ENCODE measurements at places on chromosomes 11 and 22.

- DNase-seq, result peak; percentile 37
Measured at GRCh38 chr22:43228330-43228729, 41.4 kb upstream of the TTLL12 start.

DNA sequence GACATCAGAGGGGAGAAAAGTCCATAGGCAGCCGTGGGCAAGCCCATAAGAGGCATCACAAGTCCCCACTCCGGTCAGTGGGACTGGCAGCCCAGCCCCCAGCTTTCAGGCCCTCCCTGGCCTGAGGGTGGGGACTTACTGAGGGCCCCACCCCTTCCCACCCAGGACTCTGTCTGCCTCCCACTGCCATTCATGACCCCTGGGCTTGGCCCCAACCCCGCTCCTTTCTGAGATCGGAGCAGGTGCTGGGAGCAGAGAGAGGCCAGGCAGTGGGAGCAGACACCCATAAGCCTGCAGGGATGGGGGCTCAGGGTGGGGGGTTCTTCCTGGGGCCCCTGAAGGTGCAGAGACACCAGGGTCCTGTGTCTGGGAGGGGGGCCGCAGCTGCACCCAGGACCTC, 5.1 kb downstream of the UPK2 start:
- no peak for DNase-seq

GRCh38 chr11:20327377-20327935, 36.1 kb upstream of the HTATIP2 start:
- DNase-seq, result no peak

GRCh38 chr11:121652971-121653370, 200.2 kb upstream of the SORL1-AS1 start:
- DNase-seq, result no peak

DNA sequence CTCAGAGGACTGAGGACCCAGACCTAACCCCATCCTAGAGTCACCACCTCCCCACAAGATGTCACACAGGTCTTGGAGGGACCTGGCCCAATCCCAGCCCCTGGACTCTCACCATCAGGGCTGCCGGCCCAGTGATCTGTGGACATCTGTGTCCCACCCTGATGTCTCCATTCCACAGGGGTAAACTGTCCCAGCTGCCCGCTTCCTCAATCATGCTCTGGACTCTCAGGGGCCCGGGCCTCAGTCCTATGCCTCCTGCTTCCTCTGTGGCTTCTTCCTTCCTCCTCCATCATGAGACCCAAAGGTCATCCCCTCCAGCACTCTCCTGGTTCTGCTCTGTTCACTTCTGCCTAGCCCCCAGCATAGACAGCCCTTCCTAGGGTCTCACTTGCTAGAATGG, 32.2 kb downstream of the ARAP1 start:
- DNase-seq, result no peak

DNA sequence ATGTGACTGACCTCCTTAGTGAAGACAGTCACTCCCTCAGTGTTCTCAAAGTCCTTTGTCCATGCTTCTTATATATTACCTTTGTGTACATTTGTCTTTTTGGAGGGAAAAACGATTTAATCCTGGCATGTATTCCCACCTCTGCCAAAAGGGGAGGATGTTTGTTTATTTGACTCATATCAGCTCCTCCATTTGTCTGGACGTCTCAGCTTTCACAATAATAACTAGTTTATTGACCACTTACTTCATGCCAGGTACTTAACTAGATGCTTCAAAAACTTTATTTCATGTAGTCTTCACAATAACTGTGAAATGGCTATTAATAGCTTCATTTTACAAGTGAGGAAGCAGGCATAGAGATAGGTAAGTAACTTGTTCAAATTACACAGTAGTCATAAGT, 5.3 kb downstream of the TBCEL start:
- DNase-seq, result no peak

DNA sequence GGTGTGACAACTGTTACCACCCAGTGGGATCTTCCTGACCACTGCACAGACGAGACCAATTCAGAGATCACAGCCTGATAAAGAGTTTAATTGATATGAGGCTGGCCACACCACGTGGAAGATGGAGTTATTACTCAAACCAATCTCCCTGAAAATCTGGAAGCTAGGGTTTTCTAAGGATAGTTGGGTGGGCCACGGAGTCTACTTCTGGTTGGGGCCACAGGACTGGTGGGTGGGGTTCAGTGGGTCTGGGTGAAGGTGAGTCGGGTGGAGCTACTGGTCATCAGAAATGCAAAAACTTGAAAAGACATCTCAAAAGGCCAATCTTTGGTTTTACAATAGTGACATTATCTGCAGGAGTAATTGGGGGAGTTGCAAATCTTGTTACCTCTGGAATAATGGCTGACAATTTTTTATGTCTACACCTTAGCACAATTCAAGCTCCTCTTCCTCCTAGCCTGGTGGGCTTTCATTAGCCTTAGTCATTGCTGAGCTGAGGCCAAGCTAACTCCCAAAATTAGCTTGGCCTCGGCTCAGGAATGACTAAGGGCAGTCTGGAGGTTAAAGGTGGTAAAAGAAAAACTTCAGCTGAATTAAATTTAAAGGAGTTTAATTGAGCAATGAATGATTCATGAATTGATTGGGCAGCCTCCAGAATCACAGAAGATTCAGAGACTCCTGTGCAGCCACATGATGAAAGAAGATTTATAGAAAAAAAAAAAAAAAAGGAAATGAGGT, 13.1 kb downstream of the C11orf96 start:
- DNase-seq, result no peak

GRCh38 chr11:73326929-73327811, 19.1 kb downstream of the ARHGEF17 start:
- no peak for DNase-seq

- DNase-seq, result peak; percentile 93
Measured at GRCh38 chr11:101914738-101915426, at the start of gene CEP126. TSS of gene CEP126 (plus strand) at chr11:101915010. CDS start at chr11:101915285, 275 bp downstream.

DNA sequence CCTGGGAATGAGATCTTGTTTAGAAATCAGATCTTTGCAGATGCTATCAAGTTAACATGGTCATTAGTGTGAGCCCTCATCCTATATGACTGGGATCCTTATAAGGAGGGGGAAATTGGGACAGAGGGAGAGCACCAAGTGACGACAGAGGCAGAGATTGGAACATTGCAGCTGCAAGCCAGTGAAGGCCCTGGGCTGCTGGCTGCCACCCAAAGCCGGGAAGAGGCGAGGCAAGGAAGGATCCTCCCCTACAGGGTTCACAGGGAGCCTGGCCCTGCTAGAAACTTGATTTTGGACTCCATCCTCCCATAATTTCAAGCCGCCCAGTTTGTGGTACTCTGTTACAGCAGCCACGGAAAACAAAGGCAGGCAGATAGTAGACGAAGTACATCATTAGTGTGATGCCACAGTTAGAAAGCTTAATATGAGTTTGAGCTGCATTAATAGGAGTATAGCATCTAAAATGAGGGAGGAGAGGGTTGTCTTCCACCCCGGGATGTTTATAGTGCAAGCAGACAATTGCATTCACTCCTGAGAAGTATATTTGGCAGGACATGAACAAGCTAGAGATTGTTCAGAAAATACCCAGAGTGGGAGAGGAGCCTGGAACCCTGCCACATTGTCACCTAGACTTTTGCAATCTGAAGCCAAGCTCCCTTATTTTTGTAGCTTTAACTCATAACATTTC, 56.8 kb upstream of the CLMP start:
- no peak for DNase-seq

- peak; percentile 59 for DNase-seq
Measured at GRCh38 chr11:76445121-76446084, 585 bp downstream of the EMSY start.

GRCh38 chr11:46710821-46711269, 8.2 kb upstream of the F2 start:
- no peak for DNase-seq
